ENCODE measurements at places on chromosomes 3 and 15.

DNA sequence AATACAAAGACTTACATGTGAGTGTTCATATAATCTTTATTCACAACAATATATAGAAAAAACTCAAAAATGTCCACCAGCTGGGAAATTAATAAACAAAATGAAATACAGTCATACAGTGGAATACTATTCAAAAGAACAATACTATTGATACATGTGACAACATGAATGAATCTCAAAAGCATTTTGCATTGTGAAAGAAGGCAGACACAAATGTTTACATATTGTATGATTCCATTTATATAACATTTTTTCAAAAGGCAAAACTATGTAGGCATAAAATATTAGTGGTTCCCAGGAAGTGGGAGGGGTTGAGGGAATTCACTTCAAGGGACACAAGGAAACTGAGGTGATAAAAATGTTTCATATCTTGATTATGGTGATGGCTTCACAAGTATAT, 303.2 kb downstream of the CTNNB1 start:
- DNase-seq, result no peak

DNA sequence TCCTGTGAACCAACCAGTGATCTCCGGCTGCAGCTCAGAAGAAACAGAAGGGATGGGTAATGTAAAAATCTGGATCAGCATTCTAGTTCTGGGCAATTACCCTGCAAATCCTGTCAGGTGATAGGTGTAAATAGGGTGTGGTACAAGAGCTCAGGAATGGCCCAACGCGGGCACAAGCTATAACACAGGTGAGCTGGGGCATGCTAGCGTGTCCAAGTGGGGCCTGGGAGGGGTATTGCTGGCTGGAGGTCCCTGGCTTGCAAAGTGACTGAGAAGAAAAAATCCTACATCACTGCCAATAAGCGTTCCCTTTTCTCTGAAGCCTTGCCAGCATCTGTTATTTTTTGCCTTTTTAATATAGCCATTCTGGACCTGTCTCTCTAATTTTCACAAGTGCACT, 9.7 kb upstream of the CHST2 start:
- DNase-seq, result no peak

- DNase-seq, result no peak
These were observed 95.8 kb upstream of the UBE2E1 start for GRCh38 chr3:23709987-23710386.

DNA sequence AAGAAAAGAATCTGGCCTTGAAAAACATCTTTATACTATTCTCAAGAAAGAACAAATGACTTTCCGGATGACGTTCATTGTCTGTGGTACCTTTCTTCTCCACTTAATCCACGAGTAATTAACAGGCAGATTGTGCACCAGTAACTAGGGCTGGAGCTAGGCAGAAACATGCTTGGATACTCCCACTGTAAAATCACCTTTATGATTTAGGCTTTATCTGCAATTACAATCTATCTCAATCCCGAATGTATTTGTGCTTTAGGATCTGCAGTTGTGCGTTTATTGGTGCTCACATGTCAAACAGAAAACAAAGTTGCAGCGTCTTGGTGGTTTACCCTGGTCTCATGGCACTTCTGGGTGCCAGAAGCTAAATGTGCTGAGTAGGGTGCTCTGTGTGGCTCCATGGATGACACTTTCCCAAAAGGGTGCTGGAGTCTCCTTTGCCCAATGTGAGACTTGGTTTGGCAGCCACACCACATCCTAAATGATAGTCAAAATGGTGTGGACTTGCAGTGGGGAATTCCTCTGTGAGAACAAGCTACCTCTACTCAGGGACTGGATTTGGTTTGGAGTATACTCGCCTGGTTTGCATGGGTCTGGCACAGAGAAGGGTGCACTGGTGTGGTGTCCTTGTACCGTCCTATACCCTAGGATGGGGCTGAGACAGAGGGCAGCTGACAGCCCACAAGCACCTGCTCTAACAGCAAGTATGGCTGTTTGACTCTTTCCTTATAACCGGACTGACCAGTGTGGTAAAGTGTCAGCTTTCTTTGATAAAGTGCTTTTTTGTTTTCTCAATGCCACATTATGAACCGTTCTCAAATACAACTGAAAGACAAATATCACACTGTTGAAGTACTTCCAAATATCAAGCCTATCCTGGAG, 7.7 kb downstream of the SERP1 start:
- no peak for DNase-seq

GRCh38 chr3:153142961-153143360, 19.1 kb upstream of the RAP2B start:
- DNase-seq, result peak; percentile 25

DNA sequence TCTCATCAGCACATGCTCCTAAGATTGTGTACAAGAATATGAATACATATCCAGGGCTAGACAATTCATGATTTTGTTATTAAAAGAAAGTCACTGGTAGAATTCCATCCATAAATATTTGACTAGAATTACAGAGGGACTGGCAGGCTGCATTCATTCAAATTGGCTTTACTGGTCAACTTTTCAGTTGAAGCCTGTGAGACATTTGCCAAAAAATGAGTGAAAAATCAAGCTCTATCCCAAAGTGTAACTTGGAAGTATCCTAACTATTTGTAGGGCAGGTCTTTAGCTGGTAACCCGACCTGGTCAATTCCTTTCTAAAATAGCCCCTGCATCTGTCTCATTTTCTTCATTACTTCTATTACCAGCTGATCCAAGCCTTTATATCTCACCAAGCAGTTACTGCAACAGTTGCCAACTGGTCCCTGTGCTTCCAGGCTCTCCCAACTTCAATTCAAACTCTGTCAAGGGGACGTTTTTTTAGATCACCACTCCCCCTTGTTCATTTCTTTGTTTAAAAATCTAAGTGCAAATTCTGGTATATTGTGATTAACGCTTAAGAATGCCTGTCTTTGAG, 173.1 kb upstream of the TBL1XR1 start:
- DNase-seq, result no peak

DNA sequence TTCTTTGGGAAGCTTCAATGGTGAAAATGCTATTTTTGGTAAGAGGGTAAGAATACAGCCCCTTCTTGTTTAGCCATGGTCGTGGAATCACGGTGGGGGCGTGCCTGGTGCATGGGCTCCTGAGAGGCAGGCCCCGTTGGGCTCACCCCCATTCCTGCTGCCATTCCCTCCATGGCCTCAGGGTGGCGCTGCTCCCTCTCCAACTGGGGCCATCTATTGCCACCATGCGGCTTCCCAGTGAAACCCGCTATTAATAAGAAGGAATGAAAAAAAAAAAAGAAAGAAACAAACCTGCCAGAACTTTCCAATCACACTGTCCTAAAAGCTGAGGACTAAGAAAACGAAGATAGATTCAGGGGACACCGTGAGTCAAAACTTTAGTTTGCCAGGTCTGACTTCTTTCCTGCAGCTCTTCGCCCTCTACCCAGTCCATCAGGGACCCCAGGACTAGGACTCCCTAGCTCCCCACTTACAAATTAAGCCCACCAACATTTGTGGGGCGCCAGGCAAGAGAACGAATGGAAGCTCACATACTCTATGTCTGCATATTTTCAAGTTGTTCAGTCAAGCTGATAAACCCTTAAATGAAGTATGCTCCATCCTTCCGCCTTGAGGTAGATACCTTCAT, 30.6 kb upstream of the ABHD2 start:
- peak; percentile 65 for DNase-seq

GRCh38 chr3:33132019-33132360, 18.2 kb downstream of the CRTAP start:
- DNase-seq, result no peak
